ENCODE measurements at places on chromosomes 11 and 22.

DNA sequence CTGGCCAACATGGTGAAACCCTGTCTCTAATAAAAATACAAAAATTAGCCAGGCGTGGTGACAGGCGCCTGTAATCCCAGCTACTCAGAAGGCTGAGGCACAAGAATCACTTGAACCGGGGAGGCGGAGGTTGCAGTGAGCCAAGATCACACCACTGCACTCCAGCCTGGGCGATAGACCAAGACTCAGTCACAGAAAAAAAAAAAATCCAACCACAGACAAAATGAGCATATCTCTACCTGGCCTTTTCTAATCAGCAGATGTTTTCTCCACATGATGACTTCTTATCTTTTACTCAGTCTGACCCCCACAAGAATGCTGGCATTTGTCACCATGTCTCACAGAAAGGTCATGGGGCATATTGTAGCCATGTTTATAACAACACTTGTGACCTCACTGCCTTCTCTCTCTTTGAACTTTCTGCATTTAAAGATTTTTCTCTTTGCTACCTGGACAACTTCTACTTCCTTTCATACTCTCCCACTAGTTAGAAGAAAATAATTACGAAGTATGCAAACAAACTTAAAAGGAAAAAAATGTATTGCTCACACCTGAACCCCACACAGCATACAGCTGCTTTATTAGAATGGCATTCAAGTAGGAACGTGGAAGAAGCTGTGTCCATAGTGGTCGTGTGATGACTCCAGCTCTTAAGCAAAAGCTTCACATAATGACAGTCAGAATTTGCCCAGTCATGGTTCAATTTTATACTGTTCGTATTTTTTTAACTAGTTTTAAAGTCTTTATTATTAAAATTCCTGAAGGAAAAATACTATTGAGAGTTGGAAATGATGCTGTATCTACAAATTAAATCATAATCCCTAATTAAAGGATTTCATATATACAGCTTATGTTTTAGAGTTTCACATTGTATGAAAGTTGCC, 65.4 kb downstream of the ZC3H12C start:
- no peak for DNase-seq

DNA sequence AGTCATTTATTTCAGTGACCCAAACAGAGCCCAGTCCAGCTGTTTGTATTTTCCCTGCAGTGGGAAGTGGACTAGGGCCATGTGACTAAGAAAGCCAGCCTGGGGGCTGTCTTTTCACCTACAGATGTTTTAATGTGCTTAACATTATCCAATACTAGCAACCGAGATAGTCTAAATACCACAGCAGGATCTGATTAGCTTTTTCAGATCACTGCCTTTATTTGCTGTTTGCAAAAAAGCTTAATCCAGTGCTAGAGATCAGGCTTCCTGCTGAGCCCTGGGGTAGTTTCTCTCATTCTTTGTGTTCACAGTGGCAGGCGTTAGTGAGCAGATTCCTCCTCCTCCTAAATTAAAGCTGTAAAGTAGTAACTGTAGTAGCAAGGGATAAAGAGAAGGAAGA, 35.0 kb downstream of the ZC3H12C start:
- DNase-seq: peak; percentile 57

DNA sequence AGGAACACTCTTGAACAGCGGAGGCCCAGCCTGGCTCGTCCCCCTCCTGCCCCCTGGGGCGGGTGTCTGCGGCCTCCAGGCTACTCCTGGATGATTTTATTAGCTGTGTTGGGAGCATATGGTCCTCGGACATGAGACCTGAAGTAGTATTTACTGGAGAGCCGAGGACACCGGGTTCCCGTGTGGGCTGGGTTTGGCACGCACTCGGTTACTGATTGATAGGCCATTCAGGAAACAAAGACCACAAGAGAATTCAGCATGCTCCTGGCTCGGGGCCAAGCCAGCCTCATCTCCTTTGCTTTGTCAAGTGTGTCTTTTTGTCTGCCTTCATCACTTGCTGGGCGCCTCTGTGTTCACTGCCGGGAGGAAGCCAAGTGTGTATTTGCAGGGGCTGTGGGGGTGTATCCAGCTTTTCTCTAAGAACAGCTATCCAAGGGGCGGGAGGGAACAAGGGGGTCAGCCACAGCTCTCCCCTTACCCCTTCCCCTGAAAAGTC, 9.7 kb downstream of the FXYD2 start:
- DNase-seq: peak; percentile 19

- DNase-seq: peak; percentile 98
Measured at GRCh38 chr22:35629406-35630216, 12.5 kb upstream of the MB start.

DNA sequence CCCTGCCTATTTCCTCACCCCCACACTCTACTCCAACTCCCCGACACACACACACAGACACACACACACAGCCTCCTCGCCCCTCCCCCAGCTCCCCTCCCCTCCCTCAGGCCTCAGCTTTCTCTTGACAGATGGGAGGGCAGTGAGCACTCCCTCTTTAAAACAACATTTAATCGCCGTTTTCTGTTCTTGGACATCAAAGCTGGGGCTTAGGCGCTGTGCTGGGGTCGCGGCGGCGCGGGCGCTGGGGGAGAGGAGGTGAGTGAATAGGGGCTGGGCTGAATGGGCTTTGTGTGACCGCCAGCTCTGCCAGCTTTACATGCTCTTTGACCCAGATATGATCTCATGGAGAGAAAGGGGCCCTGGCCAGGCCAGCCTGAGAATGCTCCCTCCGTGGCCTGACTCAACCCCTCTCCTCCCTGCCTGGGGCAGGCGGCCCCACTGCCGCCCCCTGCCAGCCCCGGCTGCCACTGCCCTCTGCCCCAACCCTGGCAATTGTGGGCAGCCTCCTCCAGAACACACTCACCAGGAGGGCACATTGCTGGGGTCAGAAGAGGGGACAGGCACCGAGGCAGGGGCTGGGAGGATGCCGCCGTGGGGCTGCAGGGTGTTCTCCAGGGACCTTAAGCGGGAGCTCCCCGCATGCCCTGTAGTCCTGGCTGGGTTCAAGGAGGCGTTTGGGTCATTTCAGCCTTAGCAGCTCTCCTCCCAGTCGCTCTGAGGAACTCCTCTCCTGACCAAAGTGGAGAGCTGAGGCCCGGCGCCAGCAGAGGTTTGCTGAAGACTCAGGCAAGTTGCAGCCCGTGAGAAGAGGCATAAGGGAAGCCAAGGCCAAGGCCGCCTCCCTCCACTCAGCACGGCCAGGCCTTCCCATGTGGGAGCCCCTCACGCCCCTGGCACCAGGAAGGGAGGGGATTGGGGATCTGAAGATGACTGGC, 38.3 kb upstream of the NNMT start:
- DNase-seq: no peak

DNA sequence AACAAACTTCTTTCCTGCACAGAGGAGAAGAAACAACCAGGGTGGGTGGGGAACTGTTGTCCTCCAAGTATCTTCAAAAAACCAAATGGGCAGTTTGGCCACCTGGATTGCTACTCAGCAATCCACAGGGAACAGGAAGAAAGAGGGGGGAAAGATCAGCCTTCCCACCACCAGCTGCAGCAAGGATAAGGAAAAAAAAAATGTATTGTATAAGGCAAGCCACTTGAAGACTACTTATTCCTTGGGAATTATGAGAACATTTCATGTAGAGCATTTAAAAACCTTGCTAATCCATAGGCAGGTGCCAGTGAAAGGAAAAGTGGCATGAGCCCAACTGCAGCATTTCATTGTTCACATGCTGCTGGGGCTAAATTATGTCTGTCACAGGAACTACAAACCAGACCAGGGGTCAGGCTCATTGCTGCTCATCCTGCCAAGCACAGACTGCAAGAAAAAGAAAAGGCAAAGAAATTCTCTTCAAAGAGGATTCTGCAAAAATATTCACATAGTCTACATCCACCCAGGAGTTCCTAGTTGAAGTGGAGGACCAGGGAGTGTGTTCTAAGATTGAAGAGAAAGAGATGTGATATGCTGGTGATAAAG, 2.2 kb downstream of the RAB30 start:
- no peak for DNase-seq
